ENCODE measurements at places on chromosomes 7 and 10.

- no peak for DNase-seq
Observed at GRCh38 chr10:43039624-43040481, 37.0 kb upstream of the RET start.

- DNase-seq, result no peak
Observed at GRCh38 chr10:70232155-70232858, 922 bp downstream of the PPA1 start.

DNA sequence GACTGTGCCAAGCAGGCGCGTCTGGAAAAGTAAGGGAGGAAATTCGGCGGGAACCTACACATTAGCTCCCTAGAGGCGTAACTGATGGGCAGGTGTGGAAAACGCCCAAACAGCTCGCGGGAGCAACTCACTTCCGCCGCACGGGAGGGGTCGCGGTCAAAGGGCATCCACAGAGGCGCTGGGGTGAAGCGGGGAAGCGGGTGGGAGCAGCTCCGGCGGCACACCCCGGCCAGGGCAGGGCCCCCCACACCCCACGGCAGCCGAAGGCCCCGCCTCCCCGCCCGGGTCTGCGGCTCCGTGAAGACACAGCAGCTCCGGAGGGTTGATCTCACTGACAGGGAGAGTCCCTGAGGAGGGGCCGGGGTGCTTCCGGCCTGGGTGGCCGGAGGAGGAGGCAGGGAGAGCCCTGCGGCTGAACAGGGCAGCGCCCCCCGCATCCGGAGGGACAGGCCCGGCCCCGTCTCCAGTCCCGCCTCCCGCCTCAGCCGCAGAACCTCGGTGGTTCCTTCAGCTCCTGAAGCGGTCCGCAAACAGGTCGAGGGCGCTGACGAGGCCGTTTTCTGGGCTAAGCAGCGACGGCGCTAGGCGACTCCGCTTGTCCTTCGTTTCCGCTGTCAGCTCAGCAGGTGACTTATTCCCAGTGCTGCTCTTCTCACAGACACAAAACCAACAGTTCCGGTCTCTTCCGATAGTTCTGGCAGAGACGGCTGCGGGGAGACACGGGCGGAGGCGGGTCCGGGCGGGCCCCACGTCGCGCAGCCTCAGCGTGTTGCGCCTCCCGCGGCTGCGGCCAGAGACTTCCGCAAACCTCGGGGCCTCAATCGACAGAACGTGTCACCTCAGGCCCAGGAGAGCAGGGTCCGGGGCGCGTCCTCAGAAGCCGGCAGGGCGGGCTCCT lies 276.1 kb downstream of the DNAJB6 start:
- DNase-seq, result peak; percentile 71

GRCh38 chr7:16684935-16685334 lies 39.0 kb downstream of the BZW2 start:
- DNase-seq, result no peak

GRCh38 chr7:117704063-117704462 lies 169.2 kb downstream of the CTTNBP2 start:
- no peak for DNase-seq

DNA sequence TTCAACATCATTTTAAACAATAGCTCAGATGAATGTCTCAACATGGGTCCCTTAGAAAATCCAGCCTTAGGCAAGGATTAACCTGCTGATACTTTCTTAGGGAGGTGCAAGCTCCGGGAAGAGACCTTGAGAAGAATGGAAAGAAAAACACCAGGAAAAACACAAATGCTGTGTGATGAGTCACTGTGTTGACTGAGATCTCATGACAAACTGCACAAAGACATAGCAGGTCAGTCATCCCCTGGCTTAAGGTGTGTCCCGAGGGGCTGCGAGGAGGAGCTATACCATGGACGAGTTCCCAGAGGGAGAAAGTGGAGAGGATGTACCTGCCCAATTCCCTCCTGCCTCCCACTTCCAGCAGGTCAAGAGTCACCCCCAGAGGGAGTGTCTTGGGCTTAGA lies 98.0 kb downstream of the TEX36 start:
- DNase-seq, result no peak

GRCh38 chr7:149865437-149865836 lies 8.3 kb upstream of the ATP6V0E2 start:
- DNase-seq, result peak; percentile 70

DNA sequence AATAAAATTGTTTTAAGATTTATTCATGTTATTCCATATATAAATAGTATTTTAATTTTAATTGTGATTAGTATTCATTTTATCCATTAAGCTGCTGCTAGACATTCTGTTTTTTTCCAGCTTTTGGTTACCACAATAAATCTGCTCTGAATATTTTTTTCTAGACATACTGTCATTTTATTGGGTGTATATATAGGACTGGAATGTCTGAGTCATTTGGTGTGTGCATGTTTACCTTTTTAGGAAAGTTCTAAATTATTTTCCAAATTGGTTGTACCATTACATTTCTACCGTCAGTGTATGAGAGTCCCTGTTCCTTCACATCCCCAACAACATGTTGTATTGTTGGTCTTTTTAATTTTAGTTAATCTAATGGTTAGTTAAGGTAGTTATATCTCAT lies 1138.1 kb downstream of the REEP3 start:
- no peak for DNase-seq

DNA sequence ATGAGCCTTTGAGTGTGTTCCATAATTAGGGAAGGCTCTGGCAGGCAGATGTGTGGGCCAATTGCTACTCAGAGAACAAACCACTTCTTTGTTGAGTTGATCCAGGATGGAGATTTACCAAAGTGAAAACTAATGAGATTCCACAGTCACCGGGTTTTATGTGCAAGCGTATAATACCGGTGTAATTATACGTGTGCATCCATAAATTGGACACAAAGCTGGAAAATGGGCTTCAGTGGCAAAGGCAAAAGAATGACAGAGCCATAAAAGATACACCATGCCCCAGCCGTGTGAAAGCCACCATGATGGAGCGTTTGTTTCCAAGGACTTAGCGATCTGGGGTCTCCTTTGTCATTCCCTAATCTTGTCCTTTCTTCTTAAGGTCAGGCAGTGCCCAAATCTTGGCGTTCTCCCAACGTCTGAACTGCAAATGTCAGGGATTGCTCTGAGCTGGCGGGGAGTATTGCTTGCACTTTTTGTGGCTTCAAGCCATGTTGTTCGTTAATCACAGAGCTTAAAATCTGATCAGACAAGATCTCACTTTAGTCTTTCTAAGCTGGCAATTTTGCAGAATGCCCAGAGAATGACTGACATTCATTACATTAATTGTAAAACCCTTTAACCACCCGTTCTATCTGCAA lies 70.1 kb downstream of the NPTX2 start:
- no peak for DNase-seq

- no peak for DNase-seq
Observed at GRCh38 chr10:22002591-22003176, 846 bp downstream of the DNAJC1 start.

GRCh38 chr10:71187600-71187999 lies 24.8 kb upstream of the UNC5B start:
- DNase-seq, result no peak
